ENCODE measurements at places on chromosomes 5 and 9.

GRCh38 chr9:137303151-137303892 lies 1.3 kb upstream of the NRARP start:
- DNase-seq = no peak

DNA sequence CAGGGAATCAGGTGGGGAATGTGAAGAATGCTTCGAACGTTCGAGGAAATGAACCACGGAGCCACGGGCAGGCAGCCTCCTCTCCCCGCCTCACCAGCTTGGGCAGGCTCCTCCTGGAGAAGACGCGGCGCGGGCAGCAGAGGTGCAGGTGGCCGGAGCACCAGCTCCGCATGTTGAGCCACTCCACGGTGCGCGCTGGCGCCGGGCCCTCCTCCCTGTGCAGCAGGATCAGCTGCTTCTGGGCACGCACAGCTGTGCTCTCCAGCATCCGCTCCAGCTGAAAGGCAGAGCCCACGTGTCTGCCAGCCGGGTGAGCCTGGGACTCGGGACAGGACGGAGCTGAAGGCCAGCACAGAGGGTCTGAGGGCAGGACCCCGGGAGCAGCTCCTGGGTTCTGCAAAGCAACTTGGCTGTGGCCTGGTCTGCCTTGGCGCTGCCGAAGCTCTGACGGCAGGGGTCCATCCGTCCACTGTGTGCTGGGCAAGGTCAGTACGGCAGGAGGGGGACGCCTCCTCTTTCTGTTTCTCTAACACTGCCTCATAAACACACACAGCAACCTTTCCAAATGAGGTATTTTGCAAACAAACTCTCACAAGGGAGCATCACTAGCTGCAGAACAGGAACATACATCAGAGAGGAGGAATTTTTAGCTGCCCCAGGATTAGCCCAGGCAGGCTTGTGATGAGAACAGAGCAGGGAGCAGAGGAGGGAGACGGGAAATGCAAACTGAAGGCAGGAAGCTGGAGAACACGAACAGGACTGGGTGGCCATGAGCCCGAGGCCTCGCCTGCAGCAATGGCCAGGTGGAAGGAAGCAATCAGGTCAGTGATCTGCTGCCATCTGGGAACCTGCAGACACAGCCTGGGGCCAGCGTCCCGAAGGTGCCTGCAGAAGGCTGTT lies 20.1 kb upstream of the NSMF start:
- DNase-seq = no peak

DNA sequence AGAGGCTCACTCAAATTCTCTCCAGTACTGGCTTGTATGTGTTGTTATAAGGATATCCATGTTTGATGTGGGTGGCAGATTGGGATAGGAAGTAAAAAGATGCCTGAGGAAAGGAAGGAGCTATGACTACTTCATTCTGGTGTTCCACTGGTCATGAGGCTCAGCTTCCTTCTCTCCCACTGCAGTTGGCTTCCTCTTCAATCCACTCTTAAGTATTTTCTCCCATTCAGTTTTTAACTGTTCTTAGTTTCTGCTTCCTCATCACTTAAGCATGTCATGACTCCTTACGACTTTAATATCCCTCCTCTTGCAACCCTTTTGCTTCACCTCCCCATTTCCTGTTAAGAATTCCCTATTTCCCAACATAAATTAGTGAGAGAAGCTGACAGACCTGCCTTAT lies 81.1 kb downstream of the PJA2 start:
- no peak for DNase-seq

DNA sequence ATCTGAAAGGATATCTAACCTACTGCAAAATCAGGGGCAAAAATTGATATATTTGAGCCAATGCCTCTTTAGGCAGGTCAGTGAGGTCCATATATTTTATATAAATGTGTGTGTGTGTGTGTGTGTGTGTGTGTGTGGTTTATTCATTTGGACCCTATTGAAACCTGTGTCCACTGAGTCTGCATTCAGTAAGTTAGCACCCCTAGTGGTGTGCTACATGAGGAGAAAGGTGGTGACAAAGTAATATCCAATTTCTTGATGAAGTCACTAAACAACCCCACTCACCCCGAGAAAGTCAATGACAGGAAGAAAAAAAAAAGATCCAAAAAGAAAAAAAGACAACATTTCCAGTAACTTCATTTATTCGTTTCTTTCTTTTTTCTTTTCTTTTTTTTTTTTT lies 4.1 kb downstream of the FBXW11 start:
- DNase-seq = no peak

DNA sequence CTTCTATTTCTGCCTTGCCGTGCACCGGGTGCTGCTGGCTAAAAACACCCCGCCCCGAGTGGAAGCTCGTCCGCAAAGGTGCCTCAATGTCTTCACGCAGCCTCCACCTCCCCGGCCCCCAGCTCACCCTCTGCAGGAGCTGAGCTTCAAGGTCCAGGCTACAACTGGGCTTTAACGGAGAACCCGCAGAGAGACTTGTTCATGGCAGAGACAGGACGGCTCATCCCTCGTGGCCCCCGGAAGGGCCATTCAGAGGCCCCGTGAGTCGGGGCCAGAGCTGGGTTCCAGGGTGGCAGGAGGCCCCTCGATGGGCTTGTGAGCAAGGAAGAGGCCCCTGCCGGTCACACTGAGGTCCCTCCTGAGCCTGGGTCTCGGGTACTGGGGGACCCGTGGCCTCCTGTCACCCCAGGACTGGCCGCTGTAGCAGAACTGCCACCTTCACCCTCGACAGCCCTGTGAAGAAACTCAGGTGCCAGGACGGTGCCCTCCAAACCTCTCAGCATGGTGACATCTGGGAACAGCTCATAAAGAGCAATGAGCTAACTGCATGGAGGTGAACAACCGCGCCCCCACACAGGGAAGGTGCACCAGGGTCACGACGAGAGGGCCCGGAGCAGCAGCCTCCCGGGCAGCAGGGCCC lies 58.0 kb upstream of the UBAC1 start:
- no peak for DNase-seq

DNA sequence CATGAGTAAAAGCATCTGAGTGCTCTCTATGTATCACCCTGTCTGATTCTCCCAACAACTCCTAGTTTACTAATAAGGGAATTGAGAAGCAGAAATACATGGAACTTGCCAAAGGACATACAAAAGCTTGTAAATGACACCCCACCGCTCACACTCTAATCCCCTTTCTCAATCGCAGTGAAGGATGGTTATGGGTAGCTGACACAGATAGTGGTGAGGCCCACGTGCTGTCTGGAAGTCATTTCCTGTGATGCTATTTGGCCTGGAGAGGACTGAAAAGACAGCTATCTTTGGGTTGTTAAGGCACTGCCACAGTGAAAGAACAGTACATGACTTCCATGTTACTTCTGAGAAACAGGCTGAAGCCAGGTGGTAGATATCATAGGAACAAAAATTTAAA lies 117.0 kb downstream of the GLIS3 start:
- no peak for DNase-seq

- DNase-seq = no peak
These were observed 56.7 kb downstream of the SGCD start for GRCh38 chr5:156383510-156384265.

GRCh38 chr5:134555890-134556311 lies 30.4 kb downstream of the JADE2 start:
- peak; percentile 72 for DNase-seq

DNA sequence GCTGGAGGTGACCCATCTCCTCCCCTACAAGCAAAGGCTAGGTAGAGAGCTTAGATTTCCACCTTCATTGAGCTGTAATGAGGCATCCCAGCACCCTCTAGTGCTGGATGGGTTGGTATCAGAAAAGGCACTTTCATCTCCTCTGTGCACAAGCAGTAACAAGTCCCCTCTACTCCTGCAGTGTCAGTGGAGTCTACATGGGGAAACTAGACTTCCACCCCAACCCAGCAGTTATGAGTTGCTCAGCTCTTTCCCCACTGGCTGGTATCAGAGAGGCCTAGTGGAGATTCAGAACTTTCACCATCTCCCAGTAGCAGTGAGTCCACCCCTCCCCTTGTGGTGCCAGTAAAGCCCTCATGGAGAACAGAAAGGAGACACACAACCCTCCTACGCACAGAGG lies 17.9 kb downstream of the FCN1 start:
- DNase-seq = no peak

DNA sequence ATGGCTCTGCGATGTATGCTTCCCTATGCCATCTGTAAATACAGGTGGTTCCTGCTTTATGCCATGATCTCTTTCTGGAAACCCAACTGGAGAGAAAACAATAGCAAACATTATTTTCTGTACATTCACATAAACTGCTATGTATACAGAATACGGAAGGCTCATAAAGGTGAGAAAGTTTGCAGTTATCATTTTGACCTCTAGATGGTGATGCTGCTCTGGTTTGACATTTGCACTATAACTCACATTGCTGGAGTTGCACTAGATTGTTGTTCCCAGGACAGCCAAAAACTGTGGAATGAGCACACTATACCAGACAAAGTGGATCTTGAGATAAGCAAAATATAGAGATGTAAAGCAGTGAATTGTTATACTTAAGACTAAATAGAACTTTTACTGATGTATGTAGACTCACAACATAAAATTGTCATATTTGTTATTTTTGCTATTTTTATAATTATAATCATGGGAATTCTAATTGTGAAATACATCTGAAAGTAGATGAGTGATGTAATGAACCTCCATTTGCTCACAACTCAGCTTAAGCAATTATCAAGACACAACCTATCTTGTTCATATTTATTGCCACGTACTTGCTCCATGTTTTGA lies 246.5 kb downstream of the PTPRD start:
- no peak for DNase-seq

GRCh38 chr5:171762903-171763302 lies 22.7 kb upstream of the SMIM23 start:
- DNase-seq = no peak

DNA sequence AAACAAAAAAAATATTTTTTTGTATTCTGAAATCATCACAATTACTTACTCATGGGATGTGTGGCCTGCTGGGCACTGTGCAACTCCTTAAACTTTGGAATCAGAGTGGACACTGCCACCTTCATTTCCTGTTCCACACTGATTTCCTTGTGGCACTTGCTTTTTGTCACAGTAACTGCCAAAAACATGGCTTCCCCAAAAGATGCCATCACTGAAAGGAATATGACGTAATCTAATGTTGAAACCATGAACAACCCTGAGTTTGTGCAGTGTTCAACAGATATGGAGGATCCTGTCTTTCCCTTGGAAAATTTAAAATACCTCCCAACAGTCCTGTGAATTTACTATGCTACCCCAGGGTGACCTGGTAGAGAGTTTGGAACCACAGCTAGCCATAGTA lies 12.6 kb upstream of the IL12B start:
- no peak for DNase-seq

DNA sequence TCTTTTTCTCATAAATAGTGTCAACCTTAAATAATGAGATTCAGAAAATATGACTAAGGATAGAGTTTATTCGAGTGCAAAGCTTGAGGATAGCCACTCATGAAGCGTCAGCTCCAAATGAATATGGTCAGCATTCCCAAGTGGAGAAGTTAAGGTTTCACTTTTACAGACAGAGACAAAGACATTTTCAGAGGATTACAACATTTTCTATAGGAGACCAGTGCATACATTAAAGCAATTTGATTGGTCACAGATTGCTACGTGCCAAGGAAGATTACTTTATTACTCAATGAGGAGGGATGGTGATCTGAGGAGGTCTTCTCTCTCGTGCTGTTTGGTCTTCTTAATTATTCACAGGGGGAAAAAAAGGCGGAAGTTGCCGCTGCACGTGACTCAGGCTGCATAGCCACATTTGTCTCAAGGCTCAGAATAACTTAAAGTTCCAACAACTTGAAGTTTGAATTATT lies 60.1 kb upstream of the SPATA31C2 start:
- no peak for DNase-seq

- DNase-seq = no peak
These were observed 453.2 kb downstream of the CDH18 start for GRCh38 chr5:19534751-19535150.

GRCh38 chr9:114299286-114300152 lies 23.4 kb upstream of the ORM1 start:
- no peak for DNase-seq

DNA sequence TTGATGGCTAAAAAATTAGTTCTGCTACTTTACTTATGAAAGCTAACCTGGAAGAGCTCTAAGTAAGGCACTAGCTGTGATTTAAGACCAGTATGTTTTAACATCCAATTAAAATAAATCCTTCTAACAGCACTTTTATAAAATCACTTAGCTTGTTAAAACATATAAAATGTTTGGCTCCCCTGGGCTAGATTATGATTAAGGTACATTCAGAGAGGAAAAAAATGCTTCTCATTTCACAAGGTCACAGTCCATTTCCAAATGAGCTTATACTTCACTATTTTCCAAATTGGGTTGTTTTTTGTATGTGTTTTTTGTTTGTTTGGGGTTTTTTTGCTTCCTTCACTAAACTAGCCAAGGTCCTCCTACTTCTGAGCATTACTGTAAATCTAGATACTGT lies 875.0 kb upstream of the DMAC1 start:
- no peak for DNase-seq

- no peak for DNase-seq
These were observed 176.2 kb downstream of the DMRTA1 start for GRCh38 chr9:22622815-22623214.

- no peak for DNase-seq
These were observed 155.0 kb downstream of the CDC42SE2 start for GRCh38 chr5:131418846-131419245.

GRCh38 chr9:129583308-129584038 lies 37.4 kb downstream of the C9orf50 start:
- DNase-seq = no peak

GRCh38 chr9:108861464-108861863 lies 602 bp upstream of the ACTL7A start:
- no peak for DNase-seq

GRCh38 chr5:56632199-56632598 lies 183.2 kb upstream of the MAP3K1 start:
- DNase-seq = no peak

- DNase-seq = no peak
These were observed 7.4 kb upstream of the FBXL7 start for GRCh38 chr5:15492545-15492944.

- DNase-seq = no peak
These were observed at the start of gene ISL1 for GRCh38 chr5:51383131-51384121. Gene ISL1, plus strand, starts transcription at chr5:51383448. Its CDS starts 224 bp downstream, at chr5:51383672.

- DNase-seq = no peak
These were observed 502 bp upstream of the PTGR1 start for GRCh38 chr9:111599955-111600343.

- DNase-seq = no peak
These were observed 78.4 kb downstream of the SLC38A9 start for GRCh38 chr5:55633574-55634208.

GRCh38 chr9:123637945-123638634 lies 282.1 kb downstream of the CRB2 start:
- no peak for DNase-seq

DNA sequence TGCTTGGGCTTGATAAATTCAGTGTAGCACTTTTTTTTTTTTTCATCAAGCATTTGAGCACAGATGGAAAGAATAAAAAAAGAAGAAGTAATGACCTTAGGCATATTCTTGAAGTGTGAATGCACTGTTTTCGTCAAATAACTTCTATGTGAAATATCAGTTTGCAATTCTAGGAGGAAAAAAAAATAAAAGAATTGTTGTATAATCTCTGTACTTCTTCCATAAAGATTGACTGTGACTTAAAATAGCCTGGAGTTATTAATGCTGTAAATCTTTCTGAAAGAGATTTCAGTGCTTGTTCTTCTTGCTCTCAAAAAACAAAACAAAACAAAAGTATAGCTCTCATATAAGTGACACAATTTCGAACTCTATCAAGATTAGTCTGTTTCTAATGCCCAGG lies 536.9 kb upstream of the ZNF608 start:
- DNase-seq = no peak
